ENCODE measurements at places on chromosomes 2 and 18. TPM values are rescaled to one million over a fixed set of nuclear protein-coding genes. Genes with fewer than 3 reads are reported as not detected.

The TMEM247 gene
- not detected for total RNA-seq

DNA sequence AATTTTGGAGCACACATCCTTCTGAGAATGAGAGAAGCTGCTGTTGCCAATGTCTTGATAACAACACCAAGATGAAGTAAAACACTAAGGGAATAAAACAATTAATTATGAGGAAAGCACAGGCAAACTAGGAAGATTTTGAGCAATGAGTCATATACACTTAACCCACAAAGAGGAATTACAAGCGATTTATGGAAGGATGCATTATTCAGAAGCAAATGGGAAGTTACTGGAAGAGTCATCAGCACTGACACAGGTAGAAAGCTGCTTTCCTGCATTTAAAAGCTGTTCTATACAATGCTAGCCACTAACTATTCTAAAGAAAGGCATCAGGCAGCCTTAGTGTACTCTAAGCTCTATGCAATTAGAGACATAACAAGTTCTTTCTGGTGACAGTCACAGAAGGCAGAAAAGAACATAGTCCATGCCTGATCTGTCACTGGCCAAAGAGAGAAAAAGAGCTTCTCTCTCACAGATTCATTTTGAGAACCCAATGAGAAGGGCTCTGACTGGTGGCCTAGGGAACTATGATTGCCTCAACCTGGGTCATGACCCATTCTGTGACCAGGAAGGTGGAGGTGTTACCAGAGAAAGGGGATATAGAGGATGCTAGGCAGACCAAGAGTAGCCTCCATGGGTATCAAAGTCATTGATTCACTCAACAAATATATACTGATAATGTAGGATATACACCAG, 45.4 kb downstream of the M1AP start:
- peak; percentile 48 for DNase-seq

The RBM45 gene
- total RNA-seq: 16.6 TPM

The TRPM8 gene
- not detected for total RNA-seq

The MYCN gene
- not detected for total RNA-seq

GRCh38 chr18:48910972-48911545, 39.7 kb downstream of the SMAD7 start:
- no peak for DNase-seq

GRCh38 chr2:117835990-117836760, 21.7 kb downstream of the DDX18 start:
- peak; percentile 57 for DNase-seq

DNA sequence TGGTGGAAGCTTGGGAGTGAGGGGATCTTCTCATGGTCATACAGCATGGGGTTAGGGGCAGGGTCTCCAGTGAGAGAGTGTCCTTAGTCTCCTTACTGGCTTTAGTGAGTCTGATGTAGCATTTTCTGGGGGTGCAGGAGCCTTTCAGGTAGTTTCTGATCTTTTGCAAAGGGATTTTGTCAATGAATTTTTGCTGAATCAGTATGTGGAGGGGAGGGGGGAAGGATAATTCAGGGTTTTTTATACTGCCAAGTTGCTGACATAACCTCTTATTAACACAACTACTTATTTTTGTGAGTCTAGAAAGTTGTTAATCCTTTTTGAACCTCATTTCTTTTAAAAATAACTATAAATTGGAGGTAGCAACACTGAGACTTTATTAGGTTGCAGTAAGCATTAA, 35.3 kb upstream of the ZDBF2 start:
- no peak for DNase-seq

- no peak for DNase-seq
These were observed 170.1 kb downstream of the ASB1 start for GRCh38 chr2:238596571-238597551.

The GCG gene
- total RNA-seq: not detected

The SCN1A gene
- not detected for total RNA-seq

The GALNT14 gene
- not detected for total RNA-seq

GRCh38 chr18:32937597-32937996, 164.8 kb upstream of the KLHL14 start:
- no peak for DNase-seq

GRCh38 chr2:172098650-172099471, 3.8 kb downstream of the DLX2 start:
- no peak for DNase-seq

The LYPD6B gene
- total RNA-seq: not detected

The CASP10 gene
- 26.6 TPM for total RNA-seq

The CREB1 gene
- 115 TPM for total RNA-seq

DNA sequence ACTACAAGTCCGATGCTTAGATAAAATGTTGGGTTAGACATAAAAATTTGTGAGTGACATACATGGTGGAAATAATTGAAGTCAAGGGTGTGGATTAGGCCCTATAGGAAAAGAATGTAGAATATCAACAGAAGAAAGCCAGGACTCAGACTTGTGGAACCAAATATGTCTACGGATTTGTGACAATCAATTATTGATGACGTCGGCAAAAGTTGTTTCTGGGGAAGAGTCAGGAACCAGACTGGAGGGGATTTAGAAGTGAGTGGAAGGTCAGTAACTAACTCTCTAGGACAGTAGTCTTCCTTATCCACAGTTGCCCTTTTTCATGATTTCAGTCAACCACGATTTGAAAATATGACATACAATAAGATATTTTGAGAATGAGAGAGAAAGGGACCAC, 130.9 kb upstream of the TANK start:
- no peak for DNase-seq

The DAPL1 gene
- total RNA-seq: not detected

- DNase-seq: no peak
These were observed 431.8 kb upstream of the RAB12 start for GRCh38 chr18:8177330-8178016.

The RAB27B gene
- 3.5 TPM for total RNA-seq

DNA sequence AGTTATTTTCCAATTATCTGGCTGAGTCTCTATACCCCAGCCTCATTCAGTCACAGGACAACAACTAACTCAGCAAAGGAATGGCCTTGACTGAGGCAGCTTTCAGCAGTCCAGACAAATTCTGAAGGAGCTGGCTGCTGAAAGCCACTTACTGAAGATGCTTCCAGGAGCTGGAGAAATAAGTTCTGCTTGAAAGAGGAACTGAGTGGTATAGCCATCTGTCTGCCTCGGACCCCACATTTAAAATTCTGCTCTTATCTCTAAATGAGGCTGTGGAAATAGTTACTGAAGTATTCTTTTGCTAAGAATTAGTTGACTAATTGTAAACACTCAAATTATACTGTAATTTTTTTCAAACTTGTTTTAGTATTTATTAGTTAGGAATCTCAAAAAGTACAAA, 9.1 kb upstream of the GPD2 start:
- no peak for DNase-seq

- no peak for DNase-seq
These were observed 18.0 kb downstream of the C2orf74 start for GRCh38 chr2:61179701-61180639.

The HNMT gene
- not detected for total RNA-seq

- no peak for DNase-seq
These were observed 180.1 kb downstream of the EN1 start for GRCh38 chr2:118667348-118667747.

The GNLY gene
- total RNA-seq: 1,915 TPM

DNA sequence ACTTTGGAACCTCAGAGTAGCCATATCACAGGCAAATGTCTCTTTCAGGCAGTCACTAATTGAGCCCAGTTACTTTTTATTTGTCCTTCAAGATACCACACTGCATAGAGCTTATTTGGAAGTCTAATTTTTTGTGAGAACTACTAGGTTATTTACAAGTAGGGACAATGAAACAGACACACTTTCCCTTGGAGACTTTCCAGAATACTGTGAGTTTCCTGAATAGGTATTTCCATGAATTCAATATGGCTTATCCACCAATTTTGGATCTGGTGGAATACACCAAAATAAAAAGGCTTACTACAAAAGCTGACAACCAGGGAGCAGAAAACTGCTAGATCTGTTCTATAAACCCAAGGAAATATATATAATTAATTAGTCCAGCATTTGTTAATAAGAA, 83.3 kb downstream of the NRXN1 start:
- no peak for DNase-seq

The SLC38A11 gene
- total RNA-seq: not detected

The MARCO gene
- not detected for total RNA-seq

DNA sequence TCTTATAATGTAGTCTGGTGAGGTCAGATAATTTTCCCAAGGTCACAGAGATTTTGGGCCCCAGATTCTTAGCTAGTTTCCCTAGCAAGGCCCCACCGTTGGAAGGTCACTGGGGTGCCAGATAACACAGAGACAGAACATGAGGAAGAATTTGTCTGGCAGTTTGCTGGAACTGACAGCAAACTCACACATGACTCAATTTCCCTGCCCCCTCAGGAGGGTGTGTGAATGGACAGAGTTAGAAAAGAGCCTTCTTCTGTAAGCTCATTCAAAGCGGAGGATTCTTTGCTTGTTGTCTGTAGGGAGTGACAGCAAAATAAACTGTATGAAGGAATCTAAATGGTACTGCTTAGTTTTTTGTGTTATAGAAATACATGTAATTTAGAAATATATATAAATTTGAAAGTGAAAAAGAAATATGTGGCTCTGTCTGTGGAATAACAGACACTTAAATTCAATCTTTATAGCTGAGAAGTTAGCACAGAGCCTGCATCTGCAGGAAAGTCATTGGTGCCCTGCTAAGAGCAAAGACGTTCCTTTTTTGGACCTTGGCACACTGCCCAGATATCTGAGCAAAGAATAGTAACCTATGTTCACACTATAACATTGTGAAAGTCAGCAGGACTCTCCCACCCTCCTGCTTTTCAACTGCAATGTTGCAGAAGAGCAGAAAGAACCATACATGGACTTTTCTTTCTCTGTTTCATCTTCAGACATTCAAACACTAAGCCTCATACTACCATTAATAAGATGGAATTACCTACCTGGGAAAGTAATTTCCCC, 2.1 kb downstream of the MDH1 start:
- no peak for DNase-seq

GRCh38 chr2:16625201-16625729, 40.4 kb downstream of the CYRIA start:
- DNase-seq: no peak

DNA sequence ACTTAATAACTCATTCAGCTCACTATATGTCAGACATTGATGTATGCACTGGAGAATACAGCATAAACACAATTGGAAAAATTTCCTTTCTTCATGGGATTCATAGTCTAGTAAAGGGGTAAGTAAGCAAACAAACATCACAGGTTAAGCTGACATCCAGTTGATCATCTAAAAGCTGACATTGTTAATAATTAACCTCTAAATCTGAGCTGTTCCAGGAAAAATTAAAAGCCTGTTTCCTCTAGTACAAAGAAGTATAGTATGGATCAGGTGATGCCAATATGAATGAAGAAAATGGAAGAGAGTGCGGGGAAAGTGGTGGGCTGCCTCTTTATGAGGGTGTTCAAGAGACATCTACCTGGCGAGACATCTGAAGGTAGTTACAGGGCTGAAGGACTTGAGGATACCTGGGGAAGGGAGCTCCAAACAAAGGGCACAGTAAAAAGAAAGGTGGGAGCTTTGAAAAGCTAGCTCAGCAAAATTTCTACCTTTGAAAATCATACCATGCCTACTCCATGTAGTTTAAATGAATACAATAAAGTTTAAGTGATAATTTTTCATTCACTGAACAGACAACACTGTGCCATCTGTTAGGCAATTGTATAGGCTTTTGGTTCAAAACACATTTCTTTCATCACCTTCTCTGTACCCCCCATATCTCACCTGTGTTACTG, 619.3 kb downstream of the TRIB2 start:
- no peak for DNase-seq

The POTEI gene
- total RNA-seq: not detected

GRCh38 chr2:50018921-50019320, 864.6 kb upstream of the FSHR start:
- no peak for DNase-seq

The MAPRE2 gene
- 40.2 TPM for total RNA-seq

- no peak for DNase-seq
These were observed 34.2 kb upstream of the ACTR2 start for GRCh38 chr2:65193446-65193845.

- DNase-seq: no peak
These were observed 72.6 kb downstream of the TXNL1 start for GRCh38 chr18:56565551-56566345.

DNA sequence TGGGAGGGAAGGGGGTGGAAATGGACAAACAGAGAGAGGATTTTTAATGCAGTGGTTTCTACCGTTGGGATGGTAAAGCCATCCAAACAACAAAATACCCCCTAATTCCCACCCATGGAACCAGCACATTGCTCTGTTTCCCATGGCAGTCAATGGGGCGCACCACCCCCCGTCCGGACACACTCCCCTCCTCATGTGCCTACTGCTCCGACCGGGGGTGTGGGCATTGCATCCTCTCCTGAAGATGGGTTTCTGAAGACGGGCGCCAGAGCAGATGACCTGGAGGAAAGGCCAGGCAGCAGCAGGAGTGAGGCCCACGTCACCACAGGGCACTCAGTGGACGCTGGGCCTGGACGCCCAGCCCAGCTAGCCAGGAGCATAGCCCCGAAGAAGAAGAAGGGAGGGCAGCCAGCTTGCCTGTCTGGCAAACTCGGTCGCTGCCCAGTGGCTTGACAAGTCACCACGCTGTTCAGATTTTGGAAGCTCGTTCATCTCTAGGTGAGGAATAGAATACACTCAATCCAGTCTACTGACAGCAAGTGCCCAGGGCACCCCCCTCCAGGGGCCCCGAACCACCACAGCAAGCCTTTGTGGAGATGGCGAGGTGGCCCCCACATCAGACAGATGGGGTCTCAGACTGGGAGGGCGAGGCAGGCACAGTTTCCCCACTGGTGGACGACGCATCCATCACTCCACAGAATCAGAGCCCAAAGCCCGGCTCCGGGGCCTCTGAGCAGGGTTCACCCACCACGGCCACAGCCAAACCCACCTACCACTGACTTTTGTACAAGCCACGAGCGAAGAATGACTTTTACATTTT, 296.2 kb upstream of the SALL3 start:
- no peak for DNase-seq

DNA sequence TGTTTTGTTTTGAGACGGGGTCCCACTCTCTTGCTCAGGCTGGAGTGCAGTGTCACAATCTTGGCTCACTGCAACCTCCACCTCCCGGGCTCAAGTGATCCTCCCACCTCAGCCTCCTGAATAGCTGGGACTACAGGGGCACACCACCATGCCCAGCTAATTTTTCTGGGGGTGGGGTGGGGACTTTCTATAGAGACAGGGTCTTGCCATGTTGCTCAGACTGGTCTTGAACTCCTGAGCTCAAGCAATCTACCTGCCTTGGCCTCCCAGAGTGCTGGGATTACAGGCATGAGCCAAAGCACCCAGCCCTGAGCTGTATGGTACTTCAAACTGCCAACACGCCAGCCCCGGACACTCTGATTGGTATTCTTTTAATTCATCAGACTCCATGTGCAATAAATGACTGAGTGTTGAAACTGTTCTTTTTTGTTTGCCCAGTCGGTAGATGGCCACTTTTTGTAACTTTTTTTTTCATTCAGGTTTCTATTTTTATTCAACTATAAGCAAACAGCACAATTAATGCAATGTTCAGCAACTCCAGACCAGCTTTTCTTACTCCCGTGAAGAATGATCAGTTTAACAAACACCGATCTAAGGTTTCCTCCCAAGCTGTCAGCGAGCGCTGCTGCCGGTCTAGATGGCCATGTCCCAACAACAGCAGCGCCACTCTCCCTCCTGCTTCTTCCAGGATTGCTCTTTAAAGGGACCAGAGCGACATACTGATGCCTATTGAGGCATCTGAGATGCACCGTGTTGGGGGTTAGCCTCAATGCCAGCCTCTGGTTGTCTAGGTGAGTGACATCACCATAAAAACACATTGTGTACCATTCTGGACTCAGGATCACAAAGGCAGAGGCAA, 12.5 kb upstream of the TGOLN2 start:
- no peak for DNase-seq

The TMX3 gene
- 50.3 TPM for total RNA-seq
